Amniotic stem cell (primary cell): ENCODE measurements at places on chromosomes 11 and 22.
A peak's percentile ranks its signal among the peaks of the same experiment; 100 is the strongest.

- no peak for DNase-seq
Measured at GRCh38 chr11:121610706-121611105, 157.9 kb upstream of the SORL1-AS1 start.

- DNase-seq: no peak
Measured at GRCh38 chr11:46162700-46163099, 41.4 kb upstream of the PHF21A start.

DNA sequence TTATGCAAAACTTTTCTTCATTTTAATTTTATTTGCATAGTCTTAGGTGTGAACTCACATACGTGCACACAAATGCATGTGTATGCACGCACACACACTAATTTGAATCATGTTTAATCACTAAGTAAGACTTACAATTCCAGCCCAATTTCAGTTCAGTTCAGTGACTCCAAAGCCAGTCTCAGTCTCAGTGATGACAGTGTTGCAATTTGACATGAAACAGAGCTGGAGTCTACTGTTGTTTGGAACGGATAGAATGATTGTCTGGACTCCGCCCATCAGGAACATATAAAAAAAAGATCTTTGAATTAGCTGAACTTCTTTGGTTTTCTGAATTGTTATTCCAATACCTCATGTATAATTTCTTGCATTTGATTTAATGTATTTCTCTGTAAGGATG lies 14.9 kb upstream of the OR51S1 start:
- no peak for DNase-seq

GRCh38 chr22:24585461-24585860 lies 7.4 kb downstream of the LRRC75B start:
- DNase-seq: no peak

GRCh38 chr11:117600234-117600783 lies 196.7 kb downstream of the DSCAML1 start:
- DNase-seq: no peak

GRCh38 chr11:112834277-112834755 lies 126.9 kb upstream of the NCAM1 start:
- DNase-seq: no peak

- no peak for DNase-seq
Measured at GRCh38 chr11:128552783-128553661, 34.3 kb downstream of the ETS1 start.

DNA sequence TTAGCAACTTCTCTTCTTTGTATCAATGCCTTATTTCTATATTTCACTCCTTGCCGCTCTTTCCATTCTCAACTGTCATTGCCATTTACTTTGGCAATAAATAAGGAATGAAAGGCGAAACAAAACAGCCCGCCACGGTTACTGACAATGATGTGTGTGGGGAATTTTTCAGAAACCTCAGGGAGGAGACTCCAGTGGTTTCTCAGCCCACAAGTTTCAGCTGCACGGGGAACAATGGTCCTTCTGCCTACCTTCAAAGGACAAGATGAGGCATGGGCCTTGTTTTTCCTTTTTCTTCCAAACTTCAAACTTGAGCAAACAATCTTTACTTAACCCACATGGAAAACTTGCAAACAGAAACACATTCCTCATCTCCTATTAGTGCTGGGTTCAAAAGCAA lies 409.4 kb downstream of the METTL15 start:
- no peak for DNase-seq

DNA sequence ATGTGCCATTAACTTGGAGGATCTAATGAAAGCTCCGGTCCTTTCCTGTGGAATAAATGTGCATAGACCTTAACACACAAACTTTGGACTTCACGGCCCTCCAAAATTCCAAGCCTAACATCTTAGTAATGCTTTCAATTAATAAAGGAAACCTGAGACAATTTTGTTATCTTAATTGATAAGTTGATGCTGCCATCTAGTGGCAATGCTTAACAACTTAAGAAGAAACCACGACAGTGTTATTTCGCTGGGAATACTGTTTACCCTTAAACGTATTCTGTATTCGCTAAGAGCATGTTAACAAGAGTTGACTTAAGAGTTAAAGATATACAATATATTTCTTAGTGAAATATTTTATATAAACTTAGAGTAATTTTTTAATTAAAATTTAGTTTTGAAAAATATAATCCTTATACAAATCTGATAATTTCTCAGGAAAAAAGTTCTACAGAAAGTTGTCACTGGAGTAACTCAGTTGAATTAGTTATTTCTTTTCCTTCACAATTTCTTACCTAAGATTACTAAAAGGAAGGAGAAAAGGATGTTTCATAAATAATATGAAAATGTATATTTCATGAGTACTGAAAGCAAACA lies 35.0 kb upstream of the OR9G4 start:
- peak; percentile 24 for DNase-seq

DNA sequence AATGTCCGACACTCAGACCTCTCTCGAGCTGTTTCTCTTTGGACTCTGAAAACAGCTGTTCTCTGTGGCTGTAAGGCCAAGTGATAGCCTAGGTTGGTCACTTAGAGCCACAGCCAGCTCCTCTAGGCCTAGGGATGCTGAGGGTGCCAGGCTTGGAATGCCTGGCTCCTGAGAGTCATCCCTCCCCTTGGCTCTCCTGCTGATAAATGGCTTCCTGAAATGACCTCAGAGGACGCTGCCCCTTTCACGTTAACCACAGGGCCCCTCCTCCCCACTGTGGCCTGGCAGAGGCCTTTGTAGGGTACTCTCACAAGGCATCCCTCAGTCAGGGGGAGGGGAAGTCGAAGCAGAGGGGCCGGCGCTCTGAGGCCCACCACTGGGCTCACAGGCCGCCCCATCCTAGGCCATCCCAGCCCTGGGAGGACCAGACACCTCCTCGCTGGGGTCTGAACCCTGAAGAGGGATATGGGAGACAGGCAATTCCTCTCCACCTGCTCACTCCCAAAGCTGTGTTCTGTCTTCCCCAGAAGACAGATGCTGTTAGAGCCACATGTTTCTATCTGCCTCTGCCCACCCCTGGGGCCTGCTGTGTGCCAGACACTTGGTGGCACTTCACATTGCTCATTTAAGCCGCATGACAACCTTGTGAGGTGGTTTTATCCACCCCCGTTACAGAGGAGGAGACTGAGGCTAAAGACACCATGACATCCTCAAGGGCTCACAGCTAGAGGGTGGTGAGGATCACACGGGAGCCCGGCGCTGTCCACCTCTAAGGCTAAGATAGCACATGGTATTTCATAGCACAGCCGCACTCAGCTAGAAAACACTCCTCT lies 50.9 kb downstream of the ARFGAP3 start:
- no peak for DNase-seq

- DNase-seq: no peak
Measured at GRCh38 chr11:94583866-94584500, 16.8 kb downstream of the PIWIL4 start.

DNA sequence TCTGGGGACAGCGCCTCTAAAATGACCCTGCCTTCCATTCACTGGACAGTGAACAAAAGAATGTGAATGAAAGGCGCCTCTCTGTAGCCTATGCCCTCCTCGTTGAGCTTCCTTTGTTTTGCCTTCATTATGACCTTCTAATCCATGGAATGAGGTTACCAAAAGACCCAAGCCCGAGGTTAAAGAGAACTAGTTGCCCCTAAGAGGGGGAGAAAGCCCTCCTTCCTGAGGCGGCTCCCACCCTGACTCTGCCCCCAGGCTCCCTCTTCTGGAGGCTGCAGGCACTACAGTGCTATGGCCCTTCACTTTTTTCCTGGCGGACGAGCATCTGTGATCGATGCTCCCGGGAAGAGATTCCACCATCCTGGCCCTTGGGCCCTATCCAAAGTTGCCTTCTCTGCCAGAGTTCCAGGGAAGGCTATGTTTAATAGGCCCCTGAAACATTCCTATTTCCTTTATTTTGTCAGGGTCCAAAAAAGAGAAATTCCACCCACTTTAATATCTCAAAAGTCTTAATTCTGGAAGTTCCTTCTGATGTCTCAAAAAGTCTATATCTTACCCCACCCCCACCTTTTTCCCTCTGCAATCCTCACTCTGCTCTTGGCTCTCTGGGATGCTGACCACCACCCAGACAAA lies 147.3 kb downstream of the FEZ1 start:
- peak; percentile 22 for DNase-seq

GRCh38 chr11:77303328-77303727 lies 1.8 kb upstream of the GDPD4 start:
- no peak for DNase-seq

DNA sequence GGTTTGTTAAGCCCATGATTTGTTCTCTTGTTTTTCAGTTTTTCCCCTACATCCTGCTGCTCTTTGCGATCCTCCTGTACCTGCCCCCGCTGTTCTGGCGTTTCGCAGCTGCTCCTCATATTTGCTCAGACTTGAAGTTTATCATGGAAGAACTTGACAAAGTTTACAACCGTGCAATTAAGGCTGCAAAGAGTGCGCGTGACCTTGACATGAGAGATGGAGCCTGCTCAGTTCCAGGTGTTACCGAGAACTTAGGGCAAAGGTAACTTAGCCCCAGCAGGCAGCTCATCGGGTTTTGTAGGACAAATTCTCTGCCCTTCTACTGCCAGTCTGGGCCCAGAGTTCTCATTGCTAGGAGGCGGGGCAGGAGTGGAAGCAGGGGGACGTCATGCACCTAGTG lies 49.7 kb downstream of the PANX1 start:
- DNase-seq: no peak

- DNase-seq: no peak
Measured at GRCh38 chr22:37503850-37504249, 15.4 kb downstream of the CARD10 start.

DNA sequence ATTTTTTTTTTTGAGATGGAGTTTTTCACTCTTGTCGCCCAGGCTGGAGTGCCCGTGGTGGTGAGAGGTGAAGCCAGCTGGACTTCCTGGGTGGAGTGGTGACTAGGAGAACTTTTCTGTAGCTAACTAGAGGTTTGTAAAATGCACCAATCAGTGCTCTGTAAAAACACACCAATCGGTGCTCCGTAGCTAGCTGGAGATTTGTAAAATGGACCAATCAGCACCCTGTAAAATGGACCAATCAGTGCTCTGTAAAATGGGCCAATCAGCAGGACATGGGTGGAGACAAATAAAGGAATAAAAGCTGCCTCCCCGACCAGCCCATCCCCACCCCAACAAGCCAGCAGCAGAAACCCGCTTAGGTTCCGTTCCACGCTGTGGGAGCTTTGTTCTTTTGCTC lies 4.4 kb upstream of the RAPSN start:
- no peak for DNase-seq

DNA sequence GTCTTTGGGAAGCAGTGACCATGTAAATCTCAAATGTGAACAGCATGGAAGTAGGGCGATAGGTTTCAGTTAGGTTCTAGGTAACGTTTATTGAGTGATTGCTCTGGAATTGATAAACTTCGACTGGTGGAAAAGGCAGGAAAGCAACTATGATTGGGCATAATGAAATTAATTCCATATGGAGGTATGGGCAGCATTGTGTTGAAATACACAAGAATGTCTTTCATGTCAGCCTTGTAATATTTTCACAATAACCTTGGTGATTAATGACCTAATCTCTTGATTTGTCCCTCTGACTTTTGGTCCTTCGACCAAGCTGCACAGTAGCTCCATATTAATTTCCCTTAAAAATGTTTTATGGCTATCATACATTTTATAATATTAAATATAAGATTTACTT lies 2.8 kb downstream of the CEP57 start:
- no peak for DNase-seq

DNA sequence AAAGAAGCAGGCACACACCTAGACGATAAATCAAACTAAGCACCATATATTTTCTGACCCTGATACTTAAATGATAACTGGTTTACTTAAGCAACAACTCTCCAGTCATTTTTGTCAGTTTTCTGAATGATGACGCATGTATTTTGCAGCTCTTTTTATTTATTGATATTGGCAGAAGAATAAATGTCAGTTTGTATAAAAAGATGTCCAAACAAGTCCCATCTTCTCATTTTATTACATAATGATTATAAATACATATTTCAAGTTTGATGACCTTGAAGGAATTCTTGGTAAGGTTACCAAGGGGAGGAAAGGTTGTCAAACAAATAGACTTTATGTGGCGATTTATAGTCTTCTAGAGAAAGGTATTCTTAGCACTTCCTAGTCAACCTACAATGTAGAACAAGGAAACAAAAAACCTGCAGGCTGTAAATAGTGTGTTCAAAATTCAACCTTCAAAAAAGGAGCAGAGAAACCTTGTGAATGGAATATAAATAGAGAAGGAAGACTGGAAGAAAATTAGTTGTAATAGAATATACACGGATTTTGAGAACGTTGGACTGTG lies 190.7 kb downstream of the JRKL start:
- DNase-seq: no peak

DNA sequence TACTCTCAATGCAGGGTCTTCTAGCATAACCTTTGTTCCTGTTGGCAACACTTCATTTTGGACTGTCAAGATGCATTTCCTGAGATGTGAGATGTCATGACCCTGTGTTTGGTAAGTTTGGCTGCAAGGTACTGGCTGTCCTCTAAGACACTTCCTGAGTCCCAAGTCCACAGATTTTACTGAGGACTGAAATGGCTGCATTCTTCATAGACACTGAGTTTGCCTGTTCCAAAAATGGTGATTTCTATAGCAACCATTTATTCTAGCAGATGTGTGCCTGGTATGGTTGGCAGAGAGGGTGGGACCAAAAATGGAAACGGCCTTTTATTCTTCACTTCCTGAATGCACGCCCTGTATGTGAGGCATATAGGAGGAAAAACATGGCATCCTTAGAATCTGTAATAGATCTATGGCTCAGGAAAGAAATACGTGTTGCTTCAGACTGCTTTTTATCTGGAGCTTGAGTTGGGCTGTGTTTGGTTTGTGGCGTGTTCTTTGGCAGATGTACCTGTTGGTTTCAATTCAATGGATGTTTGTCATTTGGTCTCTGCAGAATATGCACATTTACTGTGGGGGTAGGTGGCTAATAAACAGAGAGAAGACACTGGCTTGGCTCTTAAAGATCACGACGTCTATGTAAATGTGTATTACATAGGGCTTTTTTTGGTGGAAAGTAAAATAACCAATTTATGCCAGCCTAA lies 62.4 kb downstream of the ZBTB16 start:
- no peak for DNase-seq

DNA sequence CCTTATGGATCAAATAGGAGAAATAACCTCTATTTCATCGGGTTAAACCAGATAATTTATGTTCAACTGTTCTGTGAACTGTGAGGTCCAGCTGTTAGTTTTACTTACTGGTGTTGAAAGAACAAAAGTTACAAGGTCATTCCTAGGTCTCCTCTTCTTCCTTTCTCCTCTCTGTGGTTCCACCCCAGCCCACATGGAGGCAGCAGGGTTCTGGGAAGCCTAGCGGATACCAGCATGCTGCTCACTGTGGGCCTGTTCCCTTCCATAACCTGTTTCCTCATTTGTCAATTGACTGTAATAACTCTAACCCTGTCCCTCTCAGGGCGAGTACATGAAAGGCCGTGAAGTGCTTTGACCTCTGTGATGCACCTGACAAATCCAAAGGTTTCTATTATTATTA lies 27.8 kb downstream of the RELT start:
- no peak for DNase-seq
